ENCODE measurements at places on chromosomes 7 and 10.

DNA sequence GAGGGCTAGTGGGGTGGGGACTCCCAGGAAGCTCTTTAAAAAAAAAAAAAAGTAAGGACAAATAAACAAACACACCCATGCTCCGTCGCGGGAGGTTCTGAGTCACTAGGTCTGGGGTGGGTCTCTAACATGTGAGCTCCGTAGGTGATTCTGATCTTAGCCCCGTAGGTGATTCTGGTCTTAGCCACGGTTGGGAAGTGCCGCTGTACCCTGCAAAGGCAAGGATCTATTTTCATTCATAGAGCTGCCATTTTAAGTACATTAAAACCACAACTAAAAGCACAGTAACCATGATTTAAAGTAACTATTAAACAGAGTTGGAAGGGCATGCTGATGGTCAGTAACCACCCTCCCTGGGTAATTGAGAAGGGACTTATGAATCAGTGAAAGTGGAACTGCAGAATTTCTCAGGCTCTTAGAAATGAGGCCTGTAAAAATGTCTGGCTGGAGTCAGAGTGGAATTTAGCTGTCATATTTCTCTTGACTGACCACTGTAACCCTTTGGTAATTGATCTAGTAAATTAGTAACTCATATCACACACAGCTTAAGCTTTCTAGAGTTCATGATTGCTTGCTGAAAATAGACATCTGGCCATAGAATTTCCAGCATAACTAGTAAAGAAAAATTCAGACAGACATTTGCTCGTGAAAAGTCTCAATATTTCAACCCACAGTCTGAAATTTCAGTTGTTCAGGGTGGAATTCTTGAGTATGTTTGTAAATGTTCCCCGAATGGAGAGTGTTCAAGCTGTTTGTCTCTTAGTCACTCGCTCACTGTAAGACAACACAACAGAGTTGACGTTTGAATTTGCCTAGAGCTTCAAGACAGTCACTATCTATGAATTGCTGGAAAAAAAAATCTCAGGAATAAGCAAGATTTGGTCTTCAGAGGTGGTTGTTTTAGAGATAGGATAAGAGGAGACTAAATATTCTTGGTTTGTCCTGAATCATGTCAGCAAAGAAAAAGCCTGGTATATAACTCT is 34.2 kb upstream of the TCF7L2 start:
- DNase-seq: no peak

DNA sequence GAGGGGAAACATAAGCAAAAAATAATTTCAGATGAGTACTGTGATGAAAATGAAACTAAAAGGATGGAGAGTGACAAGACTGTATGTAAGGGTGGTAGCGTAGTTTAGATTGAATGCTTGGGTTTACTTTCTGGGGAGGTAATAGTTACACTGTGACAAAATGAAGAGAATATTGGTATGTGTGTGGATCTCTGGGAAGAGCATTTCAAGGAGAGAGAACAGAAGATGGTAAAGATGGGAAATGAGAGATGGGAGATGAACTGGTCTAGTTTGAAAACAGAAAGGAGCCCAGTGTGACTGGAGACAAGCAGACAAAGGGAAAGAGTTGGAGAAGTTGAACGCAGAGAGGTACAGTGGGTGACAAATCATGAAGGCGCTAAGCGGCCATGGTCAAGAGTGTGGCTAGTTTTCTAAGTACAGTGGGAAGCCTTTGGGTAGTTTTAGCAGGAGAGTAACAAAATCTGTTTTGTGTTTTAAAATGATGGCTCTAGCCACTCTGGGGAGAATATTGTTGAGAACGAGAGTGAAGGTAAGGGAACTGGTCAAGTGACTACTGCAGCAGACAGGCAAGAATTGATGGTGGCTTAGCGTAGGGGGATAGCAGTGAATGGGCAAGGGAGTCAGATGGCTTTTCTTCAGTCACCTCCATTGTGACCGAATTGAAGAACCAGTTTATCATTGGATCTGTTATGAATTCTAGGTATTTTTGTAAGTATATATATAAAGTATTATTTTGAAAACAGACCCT is 22.6 kb downstream of the PALS2 start:
- no peak for DNase-seq

DNA sequence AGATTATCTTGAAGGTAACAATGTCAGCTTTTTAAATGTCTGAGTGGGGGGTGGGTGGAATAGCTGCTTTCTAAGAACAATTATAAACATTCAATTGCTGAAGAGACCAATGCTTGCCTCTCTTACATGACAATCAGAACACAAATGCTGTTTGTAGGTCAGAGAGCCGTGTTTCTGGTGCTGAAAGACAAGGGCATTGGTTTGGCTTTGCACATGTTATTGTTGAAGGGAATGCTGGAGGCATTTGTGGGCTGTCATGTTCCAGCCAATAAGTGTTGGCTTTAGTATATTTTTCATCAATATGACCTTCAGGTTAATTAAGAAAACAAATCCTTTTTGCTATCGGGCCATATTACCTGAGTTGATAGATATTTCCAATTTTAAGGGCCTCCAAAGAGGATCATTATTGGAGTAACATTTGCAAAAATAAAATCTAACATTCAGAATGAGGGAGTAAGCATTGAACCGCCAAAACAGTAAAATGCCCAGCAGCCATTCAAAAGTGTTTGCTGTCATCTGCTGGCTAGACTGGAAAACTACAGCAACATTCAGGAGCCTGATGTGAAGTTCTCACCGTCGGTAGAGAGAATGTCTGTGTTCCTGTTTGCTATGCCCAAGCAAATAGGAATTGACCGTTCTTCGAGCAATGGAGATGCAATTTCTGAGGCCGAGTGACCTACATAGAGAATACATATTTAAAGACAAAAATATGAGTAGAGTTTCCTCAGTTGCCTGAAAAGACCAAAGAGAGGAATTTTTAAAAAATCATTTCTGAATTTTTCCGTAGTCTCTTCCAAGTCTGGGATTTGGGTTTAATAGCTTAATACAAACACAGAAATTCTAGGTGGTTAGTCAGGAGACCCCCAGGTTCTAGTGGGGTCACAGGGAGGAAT is 118.9 kb downstream of the APBB1IP start:
- DNase-seq: peak; percentile 27

- DNase-seq: no peak
These were observed 282.9 kb upstream of the LYZL1 start for GRCh38 chr10:29005988-29006387.
